ENCODE measurements at places on chromosomes 16 and 17. TPM values are rescaled to one million over a fixed set of nuclear protein-coding genes. Genes with fewer than 3 reads are reported as not detected.

DNA sequence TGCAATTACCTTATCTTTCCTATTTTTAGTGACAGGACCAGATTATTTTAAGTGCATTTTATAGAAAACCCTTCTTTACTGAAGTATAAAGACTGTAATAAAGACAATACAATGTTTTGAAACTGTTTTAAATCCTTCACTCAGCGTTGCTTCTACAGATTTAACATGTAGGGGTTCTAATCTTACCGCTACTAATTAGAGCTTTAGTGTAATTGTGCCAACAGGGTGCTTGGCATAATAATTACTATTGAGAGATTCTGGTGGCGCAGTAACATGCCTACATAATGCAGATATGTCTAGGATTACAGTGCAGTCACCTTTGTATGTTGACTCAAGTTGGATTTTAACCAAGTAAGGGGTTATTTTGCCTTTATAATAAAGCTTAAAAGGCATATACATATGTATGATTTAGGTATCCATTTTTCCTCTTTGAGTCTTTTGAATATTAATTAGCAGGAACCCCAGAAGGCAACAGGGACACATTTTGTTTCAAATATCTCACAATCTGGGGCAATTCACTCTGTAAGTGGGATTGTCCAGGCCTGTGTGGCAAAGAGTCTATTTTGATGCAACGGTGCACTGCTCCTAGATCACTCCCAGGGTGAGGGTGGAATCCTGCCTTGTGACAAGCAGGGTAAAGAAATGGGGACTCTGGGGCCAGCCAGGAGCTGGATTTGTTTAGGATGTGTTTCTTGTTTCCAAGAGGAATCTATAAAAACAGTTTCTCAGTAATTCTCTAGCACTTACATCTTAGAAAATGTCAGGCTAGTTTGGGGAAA lies 604.7 kb upstream of the SALL1 start:
- DNase-seq: no peak

KRTAP1-5 gene
- total RNA-seq: not detected

LITAFD gene
- total RNA-seq: not detected

DNA sequence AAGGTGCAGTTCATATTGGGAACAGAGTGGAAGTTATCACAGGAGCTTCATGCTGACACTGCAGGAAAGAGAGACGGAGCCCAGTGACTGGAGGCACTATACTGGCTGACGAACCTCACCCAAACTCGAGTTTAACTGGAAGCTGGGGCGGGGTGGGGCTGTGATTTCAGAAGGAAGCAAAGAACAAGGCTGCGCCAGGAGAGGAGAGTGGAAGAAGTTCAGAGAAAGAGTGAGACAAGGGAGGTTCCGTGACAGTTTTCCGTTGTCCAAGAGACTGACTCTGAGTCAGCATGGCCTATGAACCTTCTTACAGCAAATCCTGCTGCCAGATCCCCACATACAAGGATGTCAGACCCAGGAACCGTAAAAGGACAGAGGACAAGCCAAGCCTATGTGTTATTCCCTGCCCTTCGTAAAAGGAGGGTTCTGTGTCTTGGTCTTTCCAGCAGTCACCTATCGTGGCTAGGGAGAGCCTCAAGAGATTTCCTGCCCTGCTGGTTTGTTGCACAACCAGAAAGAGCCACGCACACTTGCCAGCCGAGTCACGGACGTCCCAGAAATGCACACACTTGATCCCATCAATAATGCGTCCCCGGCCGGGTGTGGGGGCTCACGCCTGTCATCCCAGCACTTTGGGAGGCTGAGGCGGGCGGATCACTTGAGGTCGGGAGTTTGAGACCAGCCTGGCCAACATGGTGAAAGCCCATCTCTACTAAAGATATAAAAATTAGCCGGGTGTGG lies 5.1 kb downstream of the PITPNA start:
- peak; percentile 65 for DNase-seq

- no peak for DNase-seq
These were observed 13.7 kb upstream of the MNT start for GRCh38 chr17:2414446-2415064.

CPNE7 gene
- 0.92 TPM for total RNA-seq
